Stimulated activated CD4-positive, alpha-beta T cell treated with anti-CD3 and anti-CD28 coated beads, Interleukin-12 subunit alpha, Interleukin-12 subunit beta, amount 100 ng/mL, for 24 hours (primary cell): ENCODE measurements at places on chromosomes 5 and 9.
A peak's percentile ranks its signal among the peaks of the same experiment; 100 is the strongest.

GRCh38 chr9:20623021-20623747, 885 bp upstream of the MLLT3 start:
- DNase-seq, result peak; percentile 45

DNA sequence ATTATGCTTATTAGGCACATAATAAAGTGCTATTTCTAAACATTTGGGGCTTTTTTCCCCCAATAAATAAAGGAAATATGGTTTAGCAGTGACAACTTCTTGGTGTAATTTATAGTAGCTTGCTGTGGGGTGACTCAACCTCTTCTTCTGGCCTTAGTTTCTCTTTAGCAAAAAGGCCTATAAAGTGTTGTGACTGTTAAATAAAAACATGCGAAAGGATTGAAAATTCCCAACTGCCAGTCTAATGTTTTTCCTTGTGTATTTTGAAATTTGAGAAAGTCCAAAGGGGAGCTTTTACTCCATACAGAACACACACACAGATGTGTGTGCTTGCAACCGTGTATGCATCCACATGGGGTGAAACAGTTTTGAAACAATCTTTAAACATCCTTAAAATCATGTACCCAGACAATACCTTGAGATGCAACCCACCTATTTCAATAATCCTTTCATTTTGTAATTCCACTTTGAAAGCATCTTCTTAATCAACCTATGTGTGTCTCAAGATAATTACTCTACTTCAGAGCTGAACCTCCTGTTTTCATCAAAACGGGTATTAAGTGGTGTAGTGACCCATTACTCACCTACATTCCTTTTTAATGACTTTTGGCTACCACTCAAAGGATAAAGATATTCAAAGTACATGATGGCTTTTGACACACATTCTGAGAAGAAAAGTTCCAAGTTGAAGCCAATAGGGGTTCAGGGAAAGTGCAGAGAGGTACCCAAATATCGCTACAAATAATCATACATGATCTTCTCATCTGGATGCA, 123.8 kb downstream of the DROSHA start:
- no peak for DNase-seq

DNA sequence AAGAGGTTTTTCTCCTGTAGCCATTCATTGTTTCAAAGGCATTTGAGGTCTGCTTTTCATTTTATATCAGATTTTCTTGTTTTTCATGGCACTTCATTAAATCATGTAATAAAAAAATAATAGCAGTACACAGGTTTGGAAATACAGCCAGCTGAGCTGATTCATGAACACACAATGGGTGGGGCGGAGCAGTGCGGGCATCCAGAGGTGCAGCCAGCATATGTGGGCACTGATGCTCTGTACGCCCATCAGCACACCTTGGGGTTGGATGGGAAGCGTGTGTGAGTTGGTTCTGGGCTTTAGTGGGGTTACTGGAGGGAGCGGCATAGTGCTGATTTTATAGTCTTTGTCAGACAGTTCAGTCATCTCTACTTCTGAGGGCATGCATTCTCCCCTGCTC, 54.2 kb upstream of the IRX4 start:
- DNase-seq, result no peak

- no peak for DNase-seq
These were observed 9.5 kb downstream of the ZNF367 start for GRCh38 chr9:96408409-96409280.

DNA sequence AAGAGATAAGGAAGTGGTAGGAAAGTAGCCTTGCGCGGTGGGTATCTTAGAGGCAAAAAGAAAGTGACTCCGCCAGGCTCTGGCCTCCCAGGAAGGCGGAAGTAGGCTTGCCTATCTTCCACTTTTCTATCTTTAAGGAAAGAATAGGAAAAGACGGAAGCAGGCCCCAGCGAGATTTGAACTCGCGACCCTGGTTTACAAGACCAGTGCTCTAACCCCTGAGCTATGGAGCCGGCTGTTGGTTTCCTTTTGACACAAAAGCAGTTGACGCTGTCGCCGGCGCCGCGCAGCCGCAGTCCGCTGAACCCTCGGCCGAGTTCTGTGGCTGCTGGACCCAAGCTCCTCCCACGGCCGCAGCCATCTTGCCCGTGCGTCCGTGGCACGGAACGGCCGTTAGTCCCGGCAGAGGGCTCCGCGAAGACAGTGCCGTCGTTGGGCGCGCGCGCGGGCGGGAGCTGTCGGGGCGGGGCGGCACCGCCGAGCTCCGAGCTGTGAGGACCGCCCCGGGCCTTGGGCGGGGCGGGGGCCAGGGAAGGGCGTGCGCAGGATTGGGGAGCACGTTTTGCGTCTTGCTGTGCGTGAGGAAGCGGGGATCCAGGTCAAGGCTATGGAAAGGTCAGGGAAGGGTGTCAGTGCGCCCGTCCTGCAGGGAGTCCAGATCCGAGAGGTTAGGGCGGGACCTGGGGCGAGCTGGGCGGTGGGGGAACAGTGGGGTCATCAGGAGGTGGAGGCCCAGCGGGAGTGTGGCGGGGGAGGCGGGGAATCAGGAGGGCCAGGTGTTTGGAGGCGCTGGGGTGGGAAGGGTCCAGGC, 13.3 kb downstream of the TRIM7 start:
- DNase-seq, result peak; percentile 89

GRCh38 chr9:124863371-124863871, 1.5 kb downstream of the ARPC5L start:
- no peak for DNase-seq

DNA sequence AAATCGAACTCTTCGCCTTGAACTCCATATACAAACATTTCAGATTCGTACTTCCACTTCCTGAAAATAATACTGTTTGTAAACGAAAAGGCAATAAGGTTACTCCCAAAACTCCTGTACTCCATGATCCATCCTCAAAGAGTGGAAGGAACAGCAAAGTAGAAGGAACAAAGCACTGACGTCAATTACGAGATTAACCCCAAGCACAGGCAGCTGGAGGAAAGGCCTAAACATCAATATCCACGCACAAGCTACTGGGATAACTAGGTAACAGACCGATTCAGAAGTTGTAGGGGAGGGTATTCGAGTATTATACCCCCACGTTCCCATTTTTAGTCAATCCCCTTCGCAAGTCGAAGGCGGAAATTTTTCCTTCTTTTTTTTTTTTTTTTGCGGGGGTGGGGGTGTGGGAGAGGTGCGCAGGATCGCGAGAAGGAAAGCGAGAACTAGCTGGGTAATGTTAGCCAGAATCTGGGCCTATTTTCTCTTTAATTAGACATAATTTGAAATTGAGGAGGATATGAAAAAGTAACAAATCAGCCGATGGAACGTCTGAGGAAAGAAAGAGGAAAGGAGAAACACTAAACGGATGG, 909 bp downstream of the AFF4 start:
- no peak for DNase-seq

GRCh38 chr9:7967093-7967827, 167.7 kb upstream of the DMAC1 start:
- DNase-seq, result no peak

DNA sequence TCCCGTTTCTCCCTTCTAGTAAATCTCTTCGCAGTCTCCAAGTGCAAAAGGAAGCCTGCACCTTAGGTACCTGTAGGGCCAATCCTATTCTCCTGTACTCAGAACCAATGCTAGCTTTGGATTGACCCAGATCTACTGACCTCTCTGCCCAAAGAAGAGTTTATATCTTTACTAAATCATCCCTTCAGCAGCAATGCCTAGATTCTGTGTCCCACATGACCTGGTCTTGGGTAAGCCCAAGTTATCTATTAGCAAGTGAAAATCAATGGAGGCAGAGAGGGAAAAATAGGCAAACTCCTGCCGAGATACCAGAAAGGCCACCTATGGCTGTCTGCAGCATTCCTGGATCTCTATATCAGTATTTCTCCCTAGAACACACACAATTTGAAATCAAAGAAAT, 60.0 kb downstream of the SUSD1 start:
- DNase-seq, result no peak

DNA sequence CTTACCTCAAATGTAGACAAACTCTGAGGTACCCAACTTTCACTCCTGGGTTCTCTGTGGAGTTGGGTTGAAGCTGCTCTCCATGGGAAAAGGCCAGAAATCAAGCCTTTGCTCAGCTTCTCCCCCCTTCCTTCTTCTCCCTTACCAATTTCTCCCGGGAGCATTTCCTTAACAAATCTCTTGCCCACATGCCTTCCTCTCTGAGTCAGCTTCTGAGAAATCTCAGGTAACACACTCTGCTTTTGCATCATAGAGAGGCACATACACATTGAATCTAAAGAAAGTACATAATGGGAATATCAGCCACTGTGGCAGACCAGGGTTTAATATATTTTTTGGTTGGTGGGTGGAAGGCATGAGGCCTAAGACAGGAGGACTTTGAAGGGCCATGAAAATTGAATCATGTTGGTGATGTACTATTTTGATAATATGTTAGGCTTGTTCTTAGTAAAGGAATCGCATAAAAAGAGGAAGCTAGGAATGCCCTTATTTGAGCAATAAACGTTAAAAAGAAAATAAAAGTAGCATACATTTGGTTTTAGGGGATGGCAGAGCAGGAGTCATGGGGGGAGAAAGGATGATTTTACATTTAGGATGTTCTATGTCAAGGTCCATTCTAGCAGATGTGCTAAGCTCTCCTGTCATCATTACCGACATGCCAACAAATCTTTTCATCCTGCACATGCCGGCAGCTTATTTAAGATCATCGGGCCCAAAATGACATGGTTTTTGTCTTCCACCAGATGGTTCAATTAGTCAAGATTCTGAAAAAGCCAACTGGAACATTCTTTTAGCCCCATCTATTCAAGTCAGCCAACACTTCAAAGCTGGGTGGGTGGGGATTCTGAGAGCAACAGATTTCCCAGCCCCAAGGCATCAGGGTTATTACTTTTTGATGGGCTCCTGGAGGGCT, 199.5 kb upstream of the CLINT1 start:
- no peak for DNase-seq

- DNase-seq, result no peak
These were observed 68.2 kb upstream of the HRH2 start for GRCh38 chr5:175589714-175590113.

DNA sequence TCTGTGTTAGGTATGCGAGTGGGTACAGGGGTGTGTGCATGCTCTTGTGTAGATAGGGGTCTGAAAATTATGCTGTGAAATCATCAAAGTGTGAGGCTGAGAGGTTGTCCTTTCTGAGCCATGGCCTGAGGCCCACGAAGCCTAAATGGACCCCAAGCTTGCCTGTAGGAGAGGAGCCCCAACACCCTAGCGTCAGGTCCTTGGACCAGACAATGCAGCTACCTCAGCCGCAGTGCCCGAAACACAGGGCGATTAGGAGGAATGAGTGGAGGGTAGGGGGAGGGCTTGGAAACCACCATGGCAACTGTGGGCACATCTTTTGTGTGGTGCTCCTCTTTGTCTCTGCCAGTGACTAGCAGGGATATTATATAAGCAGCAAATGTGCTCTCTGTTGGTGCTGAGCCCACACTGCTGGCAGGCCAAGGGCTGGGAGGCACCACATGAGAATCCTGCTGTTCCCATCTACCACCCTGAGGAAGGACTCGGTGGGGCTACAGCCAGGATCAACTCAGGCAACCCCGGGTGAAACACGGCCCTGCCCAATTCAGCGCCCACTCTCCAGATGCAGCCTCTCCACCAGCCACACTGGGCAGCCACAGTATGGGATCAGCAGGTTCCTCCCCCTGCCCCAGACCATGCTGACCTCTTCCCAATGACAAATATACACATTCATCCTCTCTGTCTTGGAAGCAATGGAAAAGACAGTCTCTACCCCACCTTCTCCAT, 84.6 kb upstream of the FSTL4 start:
- DNase-seq, result no peak

GRCh38 chr9:81771571-81771970, 82.2 kb upstream of the TLE1 start:
- no peak for DNase-seq

DNA sequence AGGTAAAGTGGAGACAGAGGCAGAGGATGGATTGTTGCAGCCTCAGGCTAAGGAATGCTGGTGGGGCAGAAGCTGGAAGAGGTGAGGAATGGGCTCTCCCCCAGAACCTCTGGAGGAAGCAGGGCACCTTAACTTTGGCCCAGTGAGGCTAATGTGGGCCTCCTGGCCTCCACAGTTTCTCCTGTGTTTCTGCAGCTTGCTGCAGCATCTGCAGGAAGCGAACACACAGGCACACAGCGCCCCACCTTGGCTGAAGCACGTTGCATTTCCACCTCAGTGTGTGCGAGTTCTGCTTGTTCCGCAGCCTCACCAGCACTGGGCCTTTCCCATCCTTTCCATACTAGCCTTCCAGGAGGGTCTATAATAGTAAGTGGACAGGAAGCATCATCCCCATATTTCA, 27.2 kb upstream of the ASS1 start:
- no peak for DNase-seq

DNA sequence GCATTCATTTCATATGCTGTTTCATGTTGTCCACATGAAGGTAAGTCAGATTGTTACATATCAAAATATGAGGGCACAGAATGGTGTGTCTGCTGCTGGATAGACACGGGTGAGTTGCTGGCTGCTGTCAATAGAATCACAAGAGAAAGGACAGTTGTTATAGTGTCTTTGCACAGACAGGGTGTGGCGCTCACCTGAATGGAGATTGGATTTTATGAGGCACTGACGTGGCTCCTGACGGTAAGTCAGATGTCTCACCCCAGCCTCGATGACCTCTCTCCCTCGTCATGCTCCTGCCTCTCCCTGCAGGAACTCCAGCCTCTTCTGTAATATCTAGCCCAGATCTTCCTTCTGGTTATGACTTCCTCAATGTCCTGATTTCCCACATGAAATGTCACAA, 75.4 kb upstream of the SELENOP start:
- no peak for DNase-seq

DNA sequence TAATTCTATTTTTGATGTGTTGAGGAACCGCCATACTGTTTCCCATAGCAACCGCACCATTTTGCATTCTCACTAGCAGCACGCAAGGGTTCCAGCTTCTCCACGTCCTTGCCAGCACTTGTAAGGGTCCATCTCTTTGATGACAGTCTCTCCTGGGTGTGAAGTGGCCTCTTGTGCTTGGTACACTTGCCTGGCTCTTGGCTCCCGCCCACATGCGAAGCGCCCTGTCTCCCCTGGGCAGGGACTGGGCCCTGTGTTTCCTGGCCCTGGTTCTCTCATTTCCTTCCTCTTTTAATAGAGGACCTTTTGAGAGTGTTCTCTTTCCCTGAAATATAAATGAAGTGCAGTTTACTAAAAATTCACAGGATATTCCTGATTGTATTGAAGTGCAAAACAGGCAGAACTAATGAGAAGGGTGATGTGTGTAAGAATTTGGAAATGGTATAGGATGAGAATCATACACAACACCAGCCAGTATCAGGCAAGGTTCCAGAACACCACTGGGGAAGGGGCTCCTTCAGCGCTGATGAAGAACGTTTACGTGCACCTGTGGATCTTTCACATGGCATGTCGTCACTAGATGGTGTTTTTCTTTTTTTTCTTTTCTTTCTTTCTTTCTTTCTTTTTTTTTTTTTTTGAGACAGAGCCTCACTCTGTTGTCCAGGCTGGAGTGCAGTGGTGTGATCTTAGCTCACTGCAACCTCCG, 73.0 kb downstream of the EHMT1 start:
- no peak for DNase-seq

GRCh38 chr9:92965061-92965758, 17.9 kb downstream of the FGD3 start:
- DNase-seq, result no peak

DNA sequence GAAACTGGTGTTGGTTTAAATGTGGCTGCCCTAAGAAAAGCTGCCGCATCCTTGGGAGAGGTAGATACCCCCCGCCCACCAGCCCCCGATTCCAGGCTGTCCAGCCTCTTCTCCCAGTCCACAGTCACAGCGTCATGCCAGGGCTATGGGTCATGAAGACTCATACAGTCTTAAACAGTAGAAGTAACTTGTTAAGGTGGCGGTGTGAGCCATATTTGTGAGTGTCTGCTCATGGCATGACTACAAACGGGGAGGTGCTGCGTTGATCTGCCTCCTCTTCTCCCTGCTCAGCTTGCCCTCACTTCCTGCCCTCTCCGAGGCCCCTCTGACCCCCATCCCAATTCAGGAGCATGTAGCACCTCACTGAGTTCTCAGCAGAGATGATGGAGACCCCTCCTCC, 20.8 kb downstream of the FGD3 start:
- no peak for DNase-seq
